Activated CD8-positive, alpha-beta memory T cell treated with anti-CD3 and anti-CD28 coated beads, Interleukin-2, amount 10 ng/mL, durations not matched to agents 7 days and 5 days (primary cell): ENCODE measurements at places on chromosomes 6 and 20. TPM values are rescaled to one million over a fixed set of nuclear protein-coding genes. Genes with fewer than 3 reads are reported as not detected.

Gene SUMO4
- 10.6 TPM for total RNA-seq

DNA sequence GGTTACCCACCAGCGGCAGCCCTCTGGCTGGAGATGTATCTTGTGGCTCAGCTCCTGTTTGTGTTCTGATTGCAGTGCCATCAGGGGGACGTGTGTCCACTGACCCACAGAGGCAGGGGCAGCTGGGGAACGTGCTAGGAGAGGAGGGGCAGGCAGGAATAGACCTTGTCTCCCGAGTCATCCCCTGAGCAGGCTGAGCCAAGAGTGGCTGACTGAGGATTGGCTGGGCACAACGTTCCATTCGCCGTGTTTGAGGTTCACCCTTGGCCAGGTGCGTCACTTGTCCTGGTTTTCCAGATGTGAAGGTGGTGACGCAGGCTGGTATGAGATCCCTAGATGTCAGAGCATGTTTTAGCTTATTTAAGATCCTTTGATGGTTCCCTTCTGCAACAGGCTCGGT, 57.7 kb downstream of the ADNP start:
- no peak for DNase-seq

DNA sequence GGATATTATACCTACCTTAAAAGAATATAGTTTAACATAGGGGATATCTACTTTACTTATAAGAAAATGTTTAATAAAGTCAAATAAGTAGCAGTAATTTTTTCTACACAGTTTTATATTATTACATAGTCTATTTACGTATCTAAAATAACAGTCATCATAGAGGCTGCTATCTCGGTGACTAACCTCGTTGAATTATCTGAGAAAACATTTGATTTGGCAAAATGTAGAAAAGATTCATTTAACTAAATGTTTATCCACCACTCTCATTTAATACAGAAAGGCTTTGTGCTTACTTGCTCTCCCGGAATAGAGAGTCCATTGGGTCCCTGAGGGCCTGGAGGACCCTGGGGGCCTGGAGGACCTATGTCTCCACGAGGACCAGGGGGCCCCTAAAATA, 103.6 kb downstream of the COL12A1 start:
- DNase-seq: no peak

DNA sequence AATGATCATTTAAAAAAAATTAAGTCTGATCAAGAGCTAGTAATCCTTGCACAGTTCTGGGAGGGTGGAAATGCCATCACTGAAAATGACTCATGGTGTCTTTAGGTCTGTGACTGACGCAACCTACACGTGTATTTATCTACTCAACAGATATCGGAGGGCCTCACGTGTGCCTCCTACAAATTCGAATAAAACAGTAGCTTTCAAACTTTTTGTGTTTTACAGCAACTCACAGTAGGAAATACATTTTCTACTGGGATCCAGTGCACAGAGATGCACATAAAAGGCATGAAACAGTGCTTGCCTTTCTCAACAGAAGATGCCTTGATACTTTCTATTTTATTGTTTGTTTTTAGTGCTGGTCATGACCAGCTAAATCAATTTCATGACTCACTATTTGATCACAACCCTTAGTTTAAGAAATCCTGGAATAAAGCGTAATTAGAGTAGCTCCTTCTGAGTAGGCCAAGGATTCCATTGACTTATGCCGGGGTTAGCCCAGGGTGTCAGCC, 210.0 kb upstream of the SNX9 start:
- no peak for DNase-seq

DNA sequence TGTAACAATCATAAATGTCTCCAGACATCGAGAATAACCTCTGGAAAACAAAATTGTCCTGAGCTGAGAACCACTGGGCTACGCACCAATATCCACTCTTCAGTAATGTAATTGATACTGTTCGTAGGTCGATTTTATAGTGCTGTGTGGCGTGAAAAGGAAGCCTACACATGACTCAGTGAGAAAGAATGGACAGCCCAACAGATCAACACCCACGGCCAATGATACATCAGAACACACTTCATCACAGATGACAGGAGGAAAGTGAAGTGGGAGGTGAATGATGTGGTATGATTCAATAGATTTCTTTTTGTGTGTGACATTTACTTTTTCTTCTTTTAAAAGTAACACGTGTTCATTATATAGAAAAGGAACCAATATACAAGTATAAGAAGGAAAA, 93.5 kb downstream of the RPS12 start:
- DNase-seq: no peak

DNA sequence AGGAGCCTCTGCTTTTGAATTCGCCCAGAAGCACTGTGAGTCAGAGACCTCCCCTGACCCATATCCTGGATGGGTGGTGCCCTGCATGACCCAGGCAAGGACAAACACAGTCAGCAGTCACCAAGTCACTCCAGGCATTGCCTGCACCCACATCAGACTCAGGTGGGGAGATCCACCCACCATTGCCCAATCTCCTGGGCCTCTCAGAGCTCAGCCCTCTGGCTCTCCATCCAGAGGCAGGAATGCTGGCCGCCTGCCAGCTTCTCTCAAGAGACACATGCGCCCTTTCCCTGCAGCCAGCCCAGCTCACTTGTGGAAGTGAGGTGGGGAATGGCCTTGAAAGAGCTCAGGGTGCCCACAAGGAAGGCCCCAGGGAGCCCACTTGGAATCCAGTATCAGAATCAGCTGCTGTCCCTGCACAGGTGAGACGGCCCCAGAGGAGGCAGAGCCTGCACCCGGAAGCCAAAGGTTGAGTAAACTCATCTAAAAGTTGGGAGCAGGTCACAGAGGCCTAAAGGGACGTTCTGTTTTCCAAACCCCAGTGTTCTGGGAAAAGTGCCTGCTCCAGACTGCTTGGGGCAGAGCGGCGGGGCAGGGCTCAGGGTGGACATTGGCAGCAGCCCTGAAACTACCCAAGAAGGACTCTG, 129.8 kb downstream of the PREX1 start:
- DNase-seq: no peak

DNA sequence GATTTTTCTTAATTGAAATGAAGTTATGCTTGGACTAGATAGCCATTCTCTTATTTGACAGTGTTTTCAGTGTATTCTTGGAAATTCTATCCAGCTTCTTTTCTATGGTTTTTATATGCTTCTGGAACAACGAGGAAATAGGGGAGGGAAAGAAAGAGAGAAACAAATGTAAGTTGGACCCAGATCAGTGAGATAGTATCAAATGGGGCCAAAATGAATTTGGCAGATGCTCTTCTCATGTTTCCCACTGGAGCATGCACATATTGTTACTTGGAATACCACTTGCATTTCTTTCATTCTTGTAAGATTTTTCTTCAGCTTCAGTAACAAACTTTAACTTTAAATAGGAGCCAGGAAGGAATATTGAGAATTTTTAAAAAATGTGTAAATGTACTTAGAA, 312.3 kb downstream of the PRL start:
- DNase-seq: no peak

Gene SCRT2
- total RNA-seq: not detected

DNA sequence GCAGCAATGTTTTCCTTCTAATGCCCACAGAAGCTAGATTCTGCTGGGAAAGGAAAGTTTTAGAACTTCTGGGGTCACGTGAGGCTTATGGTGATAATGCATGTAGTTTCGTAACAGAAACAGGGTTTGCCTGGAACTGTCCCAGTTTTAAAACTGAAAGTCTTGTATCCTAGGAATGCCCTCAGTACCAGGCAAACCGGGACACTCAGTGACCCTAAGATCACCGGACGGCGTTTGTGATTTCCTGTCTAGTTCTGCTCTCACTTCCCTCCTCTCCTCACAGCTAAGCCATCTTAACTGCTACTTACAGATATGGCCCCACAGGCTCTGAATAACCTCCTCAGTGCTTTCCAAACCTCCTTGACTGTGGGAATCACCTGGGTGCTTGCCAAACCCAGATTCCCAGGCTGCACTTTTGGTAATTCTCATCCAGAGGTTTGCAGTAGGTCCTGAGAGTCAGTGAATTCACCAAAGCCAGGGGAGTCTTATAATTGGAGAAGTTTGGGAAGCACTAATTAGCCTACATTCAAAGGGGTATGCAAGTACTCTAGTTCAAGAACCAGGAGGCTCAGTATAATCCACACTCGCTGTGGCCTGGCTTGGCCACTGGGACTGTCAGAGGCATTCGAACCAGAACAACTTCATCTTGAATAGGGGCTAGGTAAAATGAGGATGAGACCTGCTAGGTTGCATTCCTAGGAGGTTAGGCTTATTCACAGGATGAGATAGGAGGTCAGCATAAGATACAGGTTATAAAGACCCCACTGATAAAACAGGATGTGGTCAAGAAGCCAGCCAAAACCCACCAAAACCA, 231.6 kb upstream of the MYLIP start:
- DNase-seq: no peak

Gene MAP7
- total RNA-seq: 0.59 TPM
